Non-pigmented ciliary epithelial cell (primary cell): ENCODE measurements at places on chromosomes 12 and 14.
A peak's percentile ranks its signal among the peaks of the same experiment; 100 is the strongest.

GRCh38 chr12:51185171-51185717 lies 12.3 kb upstream of the TFCP2 start:
- no peak for DNase-seq

DNA sequence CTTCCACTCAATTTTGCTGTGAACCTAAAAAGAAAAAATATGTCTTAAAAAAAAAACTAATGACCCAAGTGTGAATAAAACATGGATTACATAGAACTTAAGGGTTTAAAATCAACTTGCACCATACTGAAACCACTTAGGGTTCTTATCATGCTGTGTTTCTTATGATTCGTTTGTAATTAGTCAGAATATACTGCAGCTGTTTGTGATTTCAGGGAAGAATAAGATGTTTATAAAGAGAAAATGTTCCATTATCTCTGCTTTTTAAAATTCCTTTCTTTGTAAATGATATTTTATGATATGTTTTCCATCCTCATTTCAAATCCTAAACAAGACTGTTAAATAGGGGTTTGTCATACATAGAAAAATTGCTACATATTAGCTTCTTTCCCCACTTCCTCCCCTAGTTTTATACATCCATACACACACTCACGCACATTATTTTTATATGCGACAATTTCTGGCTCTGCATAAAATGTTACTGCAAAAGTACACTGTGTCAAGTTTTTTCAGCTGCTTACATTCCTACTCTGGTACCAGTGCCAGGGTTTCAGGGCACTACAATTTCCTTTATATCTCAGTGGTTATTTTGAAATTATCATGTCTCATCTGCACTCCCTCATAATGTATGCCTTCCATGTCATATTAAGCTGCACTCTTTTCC lies 275.2 kb upstream of the GARIN6 start:
- DNase-seq = no peak

GRCh38 chr12:112463478-112463877 lies 44.7 kb downstream of the PTPN11 start:
- DNase-seq = no peak

- no peak for DNase-seq
Measured at GRCh38 chr12:9751204-9752144, 9.2 kb downstream of the CD69 start.

DNA sequence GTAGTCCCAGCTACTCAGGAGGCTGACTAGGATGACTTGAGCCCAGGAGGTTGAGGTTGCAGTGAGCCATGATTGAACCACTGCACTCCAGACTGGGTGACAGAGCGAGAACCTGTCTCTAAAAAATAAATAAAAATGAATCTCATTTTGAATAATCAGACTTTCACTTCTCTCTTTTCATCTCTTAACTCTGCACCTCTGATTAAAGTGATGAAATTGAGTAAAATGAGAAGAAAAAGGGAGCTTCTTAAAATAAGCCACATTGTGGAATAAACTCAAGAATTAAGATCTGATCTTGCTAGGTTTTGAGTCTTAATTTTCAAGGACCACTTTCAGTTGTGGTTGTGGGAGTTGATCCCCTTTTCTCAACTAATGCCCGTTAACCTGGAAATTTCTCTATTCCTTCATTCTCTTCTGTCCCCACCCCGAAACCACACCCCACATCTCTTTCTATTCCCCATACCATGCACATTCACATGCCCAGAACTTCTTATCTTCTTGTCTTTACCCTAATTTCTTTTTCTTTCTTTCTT lies 70.9 kb upstream of the ETV6 start:
- DNase-seq = no peak

DNA sequence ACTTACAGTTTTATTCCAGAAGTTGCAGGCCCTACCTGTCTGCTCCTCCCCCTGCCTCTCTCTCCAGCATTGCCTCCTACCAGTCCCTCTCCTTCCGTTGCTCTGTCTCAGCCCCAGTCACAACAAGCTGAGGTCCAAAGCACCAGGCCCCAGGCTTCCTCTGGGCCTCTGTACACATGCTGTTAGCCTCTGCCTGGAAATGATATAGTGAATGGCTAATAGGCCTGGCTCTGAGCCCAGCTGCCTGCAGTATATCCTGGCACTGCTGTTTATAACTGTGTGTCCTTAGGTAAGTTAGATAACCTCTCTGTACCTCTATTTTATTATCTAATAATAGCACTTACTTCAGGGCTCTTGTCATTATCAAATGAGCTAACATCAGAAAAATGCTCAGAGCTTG lies 114.9 kb upstream of the PWP1 start:
- no peak for DNase-seq

GRCh38 chr14:105145381-105146180 lies 23.0 kb downstream of the JAG2 start:
- no peak for DNase-seq

DNA sequence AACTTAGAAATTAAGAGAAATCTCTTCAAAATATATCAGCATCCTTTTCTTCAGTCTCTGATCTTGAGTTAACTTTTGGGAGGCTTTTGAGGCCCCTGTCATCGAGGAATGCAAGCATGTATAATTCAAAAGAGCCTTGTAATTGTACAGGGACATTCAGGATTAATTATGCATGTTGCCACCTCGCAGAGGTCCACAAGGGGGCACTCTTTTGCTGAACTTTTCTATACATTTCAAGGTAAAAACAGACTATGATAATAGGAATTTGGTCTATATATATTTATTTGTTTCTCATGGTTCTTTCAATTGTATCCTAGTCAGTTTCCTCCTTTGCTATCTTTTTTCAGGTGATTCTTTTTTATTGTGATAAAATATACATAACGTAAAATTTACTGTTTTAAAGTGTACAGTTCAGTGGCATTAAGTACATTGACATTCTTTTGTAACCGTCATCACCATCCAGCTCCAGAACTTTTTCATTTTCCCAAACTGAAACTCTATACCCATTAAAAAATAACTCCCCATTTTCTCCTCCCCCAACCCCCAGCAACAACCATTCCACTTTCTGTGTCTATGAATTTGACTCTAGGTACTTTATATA lies 47.0 kb upstream of the SLC2A13 start:
- DNase-seq = peak; percentile 14

GRCh38 chr14:33273978-33274377 lies 335.3 kb downstream of the NPAS3 start:
- no peak for DNase-seq

DNA sequence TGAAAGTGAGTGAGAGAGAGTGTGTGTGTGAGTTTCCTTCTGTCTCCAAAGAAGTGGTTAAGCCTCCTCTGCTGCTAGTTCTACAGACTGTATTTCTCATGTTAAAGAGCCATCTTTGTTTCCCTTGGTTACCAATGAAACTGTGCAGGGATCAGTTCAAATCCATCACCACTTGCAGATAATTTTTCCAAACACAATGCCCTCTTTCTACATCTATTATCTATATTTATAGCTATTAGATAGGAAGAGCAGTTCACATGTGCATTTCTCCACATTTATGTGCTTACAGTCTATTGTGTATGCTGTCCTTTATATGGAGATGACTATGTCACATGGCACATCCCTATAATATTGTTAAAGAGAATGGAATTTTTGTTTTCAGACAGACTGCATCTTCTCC lies 2.2 kb upstream of the DAAM1 start:
- no peak for DNase-seq
